ENCODE measurements at places on chromosomes 2 and 18.

GRCh38 chr18:24500217-24500616 lies 39.8 kb downstream of the HRH4 start:
- no peak for DNase-seq

- no peak for DNase-seq
Measured at GRCh38 chr2:114762986-114763385, 320.5 kb downstream of the DPP10 start.

DNA sequence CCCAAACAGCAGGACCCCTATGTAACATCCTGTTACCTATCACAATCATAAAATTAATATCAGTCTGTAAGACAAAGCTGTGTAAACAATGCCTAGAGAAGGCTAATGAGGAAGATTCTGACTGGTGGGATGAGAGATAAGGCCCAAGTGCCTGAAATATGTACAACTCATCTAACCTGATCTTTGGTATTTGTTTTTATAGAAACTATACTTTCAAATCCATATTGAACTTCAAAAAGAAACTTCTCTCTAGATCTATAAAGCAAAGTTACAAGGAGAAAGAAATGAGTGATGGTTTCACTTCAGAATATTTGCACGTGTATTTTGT lies 36.1 kb upstream of the ITGA4 start:
- DNase-seq: no peak

DNA sequence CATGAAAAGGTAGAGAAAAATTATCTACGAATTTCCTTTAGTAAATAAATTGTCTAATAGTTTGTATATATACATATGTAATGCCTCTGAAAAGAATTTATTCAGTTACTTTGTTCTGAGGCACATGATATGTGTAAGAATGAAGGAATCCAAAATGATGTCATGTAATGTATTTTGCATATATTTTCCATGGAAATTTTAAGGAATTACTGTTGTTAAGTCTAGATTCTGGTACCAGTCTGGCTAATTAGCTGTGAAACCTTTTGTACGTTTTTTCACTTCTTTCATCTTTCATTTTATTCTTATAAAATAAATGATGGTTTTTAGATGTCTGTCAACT lies 12.3 kb downstream of the YIPF4 start:
- no peak for DNase-seq

- no peak for DNase-seq
Measured at GRCh38 chr2:150136401-150136800, 351.1 kb downstream of the RND3 start.

GRCh38 chr2:56831780-56832179 lies 648.0 kb downstream of the CCDC85A start:
- no peak for DNase-seq

GRCh38 chr2:185484602-185485001 lies 254.0 kb upstream of the FSIP2 start:
- no peak for DNase-seq

DNA sequence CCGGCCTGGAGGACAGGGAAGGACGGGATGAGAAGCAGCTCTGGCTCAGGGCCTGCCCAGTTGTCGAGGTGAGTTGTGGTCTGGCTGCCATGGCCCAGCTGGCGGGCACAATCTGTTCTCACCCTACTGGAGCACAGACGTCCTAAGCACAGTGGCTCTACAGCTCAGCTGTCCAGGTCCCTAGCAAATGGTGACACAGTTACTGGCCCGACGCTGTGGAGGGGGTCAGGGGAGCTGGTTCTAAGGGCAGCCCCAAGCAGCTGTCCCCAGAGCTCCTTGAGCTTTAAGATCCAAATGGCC lies 32.9 kb downstream of the KCNK3 start:
- DNase-seq: no peak

All from stimulated activated CD4-positive, alpha-beta T cell treated with anti-CD3 and anti-CD28 coated beads, Interleukin-2, amount 100 ng/mL, for 24 hours (primary cell).